Activated CD8-positive, alpha-beta memory T cell treated with anti-CD3 and anti-CD28 coated beads, Interleukin-2, amount 50 U/mL, for 48 hours (primary cell): ENCODE measurements at places on chromosomes 2 and 18.

DNA sequence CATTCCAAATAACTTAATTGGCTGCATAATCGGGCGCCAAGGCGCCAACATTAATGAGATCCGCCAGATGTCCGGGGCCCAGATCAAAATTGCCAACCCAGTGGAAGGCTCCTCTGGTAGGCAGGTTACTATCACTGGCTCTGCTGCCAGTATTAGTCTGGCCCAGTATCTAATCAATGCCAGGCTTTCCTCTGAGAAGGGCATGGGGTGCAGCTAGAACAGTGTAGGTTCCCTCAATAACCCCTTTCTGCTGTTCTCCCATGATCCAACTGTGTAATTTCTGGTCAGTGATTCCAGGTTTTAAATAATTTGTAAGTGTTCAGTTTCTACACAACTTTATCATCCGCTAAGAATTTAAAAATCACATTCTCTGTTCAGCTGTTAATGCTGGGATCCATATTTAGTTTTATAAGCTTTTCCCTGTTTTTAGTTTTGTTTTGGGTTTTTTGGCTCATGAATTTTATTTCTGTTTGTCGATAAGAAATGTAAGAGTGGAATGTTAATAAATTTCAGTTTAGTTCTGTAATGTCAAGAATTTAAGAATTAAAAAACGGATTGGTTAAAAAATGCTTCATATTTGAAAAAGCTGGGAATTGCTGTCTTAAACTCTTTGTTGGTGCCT, 1.4 kb downstream of the PCBP1 start:
- no peak for DNase-seq

DNA sequence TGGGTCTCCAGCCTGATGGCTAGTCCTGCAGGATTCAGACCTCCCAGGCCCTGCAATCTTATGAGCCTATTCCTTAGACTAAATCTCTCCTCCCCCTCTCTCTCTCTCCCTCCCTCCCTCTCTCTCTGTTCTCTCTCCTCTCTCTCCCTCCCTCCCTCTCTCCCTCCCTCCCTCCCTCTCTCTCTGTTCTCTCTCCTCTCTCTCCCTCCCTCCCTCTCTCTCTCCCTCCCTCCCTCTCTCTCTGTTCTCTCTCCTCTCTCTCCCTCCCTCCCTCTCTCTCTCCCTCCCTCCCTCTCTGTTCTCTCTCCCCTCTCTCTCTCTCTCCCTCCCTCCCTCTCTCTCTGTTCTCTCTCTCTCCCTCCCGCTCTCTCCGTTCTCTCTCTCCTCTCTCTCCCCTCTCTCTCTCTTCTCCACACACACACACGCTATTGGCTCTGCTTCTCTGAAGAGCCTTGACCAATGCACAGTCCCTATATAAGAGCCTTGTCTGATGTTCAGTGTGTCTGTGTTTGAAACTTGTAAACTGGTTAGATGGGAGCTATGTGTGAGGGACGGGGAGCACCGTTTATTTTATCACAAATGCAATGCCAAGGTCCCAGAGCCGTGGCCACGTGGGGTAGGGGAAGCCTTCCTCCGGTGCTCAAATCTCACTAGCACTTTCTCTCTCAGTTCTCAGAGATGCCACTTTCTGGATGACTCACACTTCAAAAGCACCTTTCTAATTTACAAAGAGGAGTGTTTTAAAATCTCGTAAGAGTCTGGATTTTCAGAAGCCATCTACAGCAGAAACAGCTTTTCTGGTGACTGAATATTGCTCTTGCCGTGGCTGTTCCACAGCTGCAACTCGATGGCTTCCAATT, 9.4 kb upstream of the PRLH start:
- DNase-seq: no peak

GRCh38 chr2:100984892-100985307, 17.2 kb upstream of the RPL31 start:
- DNase-seq: peak; percentile 88

DNA sequence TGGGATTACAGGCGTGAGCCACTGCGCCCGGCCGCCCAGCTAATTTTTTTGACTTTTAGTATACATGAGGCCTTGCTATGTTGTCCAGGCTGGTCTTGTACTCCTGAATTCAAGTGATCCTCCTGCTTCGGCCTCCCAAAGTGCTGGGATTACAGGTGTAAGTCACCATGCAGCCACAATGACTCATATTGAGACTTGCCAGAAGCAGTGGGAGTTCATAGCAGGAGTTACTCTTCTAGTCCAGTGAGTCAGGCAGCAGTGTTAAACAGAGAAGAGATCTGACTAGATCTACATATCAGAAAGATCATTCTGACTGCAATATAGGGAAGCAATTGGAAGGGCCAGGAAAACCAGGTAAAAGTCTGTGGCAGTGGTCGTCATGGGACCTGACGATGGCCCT, 1.5 kb upstream of the FLACC1 start:
- no peak for DNase-seq

- no peak for DNase-seq
Observed at GRCh38 chr2:166900700-166901099, 12.4 kb downstream of the XIRP2 start.

GRCh38 chr18:52888014-52888413, 548.0 kb downstream of the DCC start:
- DNase-seq: no peak

DNA sequence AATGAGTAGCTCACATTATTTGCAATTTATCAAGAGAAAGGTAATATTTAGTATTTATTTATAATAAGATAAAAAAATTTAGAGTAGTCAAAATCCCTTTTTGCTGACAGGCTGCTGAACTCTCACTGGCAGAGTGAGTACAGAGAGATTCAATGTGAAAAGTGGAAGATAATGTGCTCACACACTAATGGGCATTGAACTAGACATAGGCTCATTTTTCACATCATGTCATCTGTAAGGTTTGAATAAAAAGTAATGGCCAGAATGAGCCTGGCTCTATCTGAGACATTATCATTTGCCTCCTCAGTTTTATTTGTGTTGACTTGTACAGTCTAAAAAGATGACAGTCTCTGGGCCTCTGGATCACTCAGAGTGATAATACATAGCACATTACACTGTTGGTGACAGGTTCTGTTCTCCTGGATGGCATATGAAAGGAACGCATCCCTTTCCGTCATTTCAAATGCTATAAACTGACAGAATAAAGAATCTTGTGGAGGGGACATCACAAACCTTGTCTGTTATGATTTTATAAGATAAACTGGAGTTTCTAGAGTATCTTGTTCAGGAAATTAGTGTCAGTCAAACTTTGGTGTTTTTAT, 812.9 kb downstream of the NR4A2 start:
- no peak for DNase-seq
